ENCODE measurements at places on chromosomes 4 and X.

DNA sequence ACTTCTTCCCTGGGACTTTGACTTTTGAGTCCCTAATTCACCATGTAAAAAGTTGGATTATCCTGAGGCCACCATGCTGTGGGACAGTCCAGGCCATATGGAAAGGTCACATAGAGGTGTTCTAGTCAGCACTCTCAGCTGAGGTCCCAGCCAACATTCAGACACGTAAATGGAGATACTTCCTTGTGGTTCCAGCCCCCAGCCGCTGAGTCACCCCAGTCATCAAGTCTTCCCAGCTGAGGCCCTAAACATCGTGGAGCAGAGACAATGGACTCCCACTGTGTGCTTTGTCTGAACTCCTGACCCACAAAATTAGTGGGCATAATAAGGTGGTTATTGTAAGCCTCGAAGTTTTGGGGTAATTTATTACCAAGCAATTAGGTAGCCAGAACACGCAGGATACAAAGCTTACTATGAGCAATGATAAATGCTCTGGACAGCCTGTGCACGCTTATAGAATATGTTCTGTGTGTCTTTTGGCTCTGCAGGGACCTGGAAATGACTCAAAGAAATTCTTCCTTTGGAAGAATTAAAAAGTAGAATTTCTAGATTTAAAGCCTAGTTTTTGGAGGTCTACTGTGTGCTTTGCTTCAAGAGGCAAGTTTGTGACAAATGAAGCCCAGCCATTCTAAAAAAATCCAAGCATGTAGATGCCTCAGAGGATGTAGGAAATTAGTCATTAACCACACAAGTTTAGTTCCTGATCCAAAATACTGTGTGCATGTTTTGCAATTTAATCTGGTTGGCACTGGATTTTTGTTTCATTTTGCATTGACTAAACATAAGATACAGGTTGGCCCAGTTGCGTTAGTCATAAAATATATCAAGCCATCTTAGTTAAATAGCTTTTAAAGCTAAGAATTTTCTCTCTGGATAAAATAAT lies 33.2 kb upstream of the SLC9A7 start:
- peak; percentile 50 for DNase-seq

DNA sequence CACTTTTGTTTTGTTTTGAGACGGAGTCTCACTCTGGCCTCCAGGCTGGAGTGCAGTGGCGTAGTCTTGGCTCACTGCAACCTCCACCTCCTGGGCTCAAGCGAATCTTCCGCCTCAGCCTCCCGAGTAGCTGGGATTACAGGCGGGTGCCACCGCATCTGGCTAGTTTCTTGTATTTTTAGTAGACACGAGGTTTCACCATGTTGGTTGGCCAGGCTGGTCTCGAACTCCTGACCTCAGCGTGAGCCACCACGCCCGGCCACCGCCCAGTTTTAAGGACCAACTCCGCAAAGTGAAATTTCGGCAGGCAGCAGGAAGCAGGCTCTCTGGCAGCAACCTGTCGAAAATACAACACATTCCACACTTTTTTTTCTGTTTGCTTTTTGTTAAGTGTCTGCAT lies 13.4 kb downstream of the DHRSX start:
- no peak for DNase-seq

DNA sequence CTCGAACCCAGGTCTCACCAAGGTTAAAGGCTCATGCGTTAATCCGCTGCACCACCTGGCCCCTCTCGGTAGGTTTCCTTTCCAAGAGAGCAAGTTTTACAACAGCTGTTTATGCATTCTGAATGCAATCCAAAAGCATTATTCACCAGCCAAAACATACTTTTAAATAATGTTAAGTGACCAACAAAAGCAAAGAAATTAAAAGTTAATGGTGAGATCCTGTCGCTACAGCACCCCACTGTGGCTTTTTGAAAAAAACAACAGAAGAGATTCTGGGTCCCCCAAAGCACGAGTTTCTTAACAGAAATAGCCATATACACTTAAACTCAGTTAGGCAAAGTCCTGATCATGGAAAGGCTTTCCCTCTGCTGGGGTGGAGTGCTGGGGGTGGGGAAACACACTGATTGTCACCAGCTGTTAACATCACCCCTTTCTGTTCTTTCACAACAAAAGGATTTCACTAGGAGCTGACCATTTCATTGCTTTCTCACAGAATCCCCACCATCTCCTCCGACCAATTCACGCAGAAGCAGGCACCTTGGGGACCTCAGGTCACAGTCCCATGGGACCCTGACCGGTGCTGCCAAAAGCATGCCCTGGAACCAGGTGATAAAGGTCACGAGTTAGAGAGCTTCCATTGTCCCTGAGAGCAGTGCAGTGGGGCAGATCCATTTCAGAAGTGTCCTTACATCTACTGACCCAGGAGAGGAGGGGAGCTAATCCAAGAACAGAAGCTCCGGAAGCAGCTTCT lies 51.2 kb downstream of the ZNF827 start:
- no peak for DNase-seq

DNA sequence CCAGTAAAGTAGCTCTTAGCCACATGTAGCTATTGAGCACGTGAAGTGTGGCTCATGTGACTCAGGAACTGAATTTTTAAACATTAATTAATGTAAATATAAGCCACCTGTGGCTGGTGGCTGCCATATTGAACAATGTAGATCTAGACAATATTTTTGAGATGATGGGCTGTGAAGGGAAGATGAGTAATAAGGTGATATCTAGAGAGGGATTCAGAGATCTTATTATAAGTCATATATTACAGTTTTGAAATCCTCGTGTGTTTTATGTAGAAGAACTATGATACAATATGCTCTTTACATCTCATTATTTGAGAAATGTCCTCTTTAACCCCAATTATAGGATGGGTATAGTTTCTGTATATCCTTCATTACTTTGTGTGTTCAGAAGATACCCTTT lies 5.6 kb downstream of the GAR1 start:
- no peak for DNase-seq

- DNase-seq = no peak
Observed at GRCh38 chr4:31667686-31668085, 947.5 kb downstream of the PCDH7 start.

DNA sequence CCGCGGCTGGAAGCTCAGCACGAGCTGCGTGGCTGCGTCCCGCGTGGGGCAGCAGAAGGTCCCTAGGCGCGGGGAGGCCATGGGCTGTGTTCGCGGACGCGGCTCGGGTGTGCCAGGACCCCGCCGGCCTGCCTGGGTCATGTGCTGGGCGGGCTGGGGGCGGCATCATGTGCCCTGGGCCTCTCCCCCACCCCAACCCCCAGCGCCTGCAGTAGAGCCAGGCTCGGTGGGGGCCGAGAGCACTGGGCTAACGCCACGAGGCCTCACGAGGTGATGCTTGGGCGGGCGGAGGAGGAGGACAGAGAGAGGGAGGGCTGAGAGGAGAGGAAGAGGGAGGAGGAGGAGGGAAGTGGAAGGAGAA lies at the start of gene GPR143:
GPR143 (minus strand) TSS at position 111 of the 361 bp plus-strand sequence; CDS start at position 81, 30 bp downstream.
- no peak for DNase-seq

DNA sequence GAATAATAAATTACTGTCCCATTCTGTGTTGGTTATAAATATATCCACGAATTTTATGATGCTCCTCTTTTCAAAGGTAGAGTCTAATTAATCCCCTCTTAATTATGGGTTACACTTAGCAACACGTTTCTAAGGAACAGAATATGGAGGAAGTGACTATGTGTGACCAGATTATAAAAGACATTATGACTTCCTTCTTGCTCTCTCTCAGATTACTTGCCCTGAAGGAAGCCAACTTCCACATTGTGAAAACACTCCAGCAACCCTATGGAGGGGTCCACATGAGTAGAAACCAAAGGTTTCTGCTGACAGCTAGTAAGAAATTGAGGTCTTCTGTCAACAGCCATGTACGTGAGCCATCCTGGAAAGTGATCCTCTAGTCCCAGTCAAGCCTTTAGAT lies 59.3 kb downstream of the WDFY3 start:
- DNase-seq = no peak

- no peak for DNase-seq
Observed at GRCh38 chr4:107792711-107793110, 32.0 kb upstream of the SGMS2 start.

- DNase-seq = no peak
Observed at GRCh38 chrX:116462822-116463221, at the start of gene CT83. Gene CT83, minus strand, starts transcription at chrX:116462976. Its CDS starts 120 bp downstream, at chrX:116462856.

- DNase-seq = no peak
Observed at GRCh38 chrX:43357741-43358140, 298.4 kb upstream of the MAOA start.

- DNase-seq = no peak
Observed at GRCh38 chrX:98514032-98514431, 1630.3 kb downstream of the RPA4 start.

- DNase-seq = no peak
Observed at GRCh38 chr4:57077550-57078343, 32.4 kb downstream of the IGFBP7 start.

- DNase-seq = no peak
Observed at GRCh38 chr4:38078590-38079421, 118.6 kb downstream of the PTTG2 start.

DNA sequence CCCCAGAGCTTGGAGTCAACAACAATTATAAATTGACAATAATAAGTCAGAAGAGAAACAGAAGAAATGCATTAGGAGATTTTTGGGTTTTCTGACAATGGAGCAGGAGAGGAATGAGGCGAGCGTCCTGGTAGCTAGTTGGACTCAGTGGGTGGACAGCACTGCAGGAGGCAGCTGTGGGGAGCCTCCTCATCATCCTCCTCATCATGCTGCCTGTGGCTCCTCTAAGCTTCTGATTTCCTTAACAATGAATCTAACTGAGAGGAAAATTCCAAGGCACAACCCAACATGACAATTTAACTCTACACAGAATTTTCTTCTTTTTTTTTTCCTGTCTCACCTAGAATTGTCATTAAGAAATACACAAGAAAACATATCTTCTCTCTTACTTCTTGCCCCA lies 357.1 kb upstream of the NOCT start:
- DNase-seq = no peak

DNA sequence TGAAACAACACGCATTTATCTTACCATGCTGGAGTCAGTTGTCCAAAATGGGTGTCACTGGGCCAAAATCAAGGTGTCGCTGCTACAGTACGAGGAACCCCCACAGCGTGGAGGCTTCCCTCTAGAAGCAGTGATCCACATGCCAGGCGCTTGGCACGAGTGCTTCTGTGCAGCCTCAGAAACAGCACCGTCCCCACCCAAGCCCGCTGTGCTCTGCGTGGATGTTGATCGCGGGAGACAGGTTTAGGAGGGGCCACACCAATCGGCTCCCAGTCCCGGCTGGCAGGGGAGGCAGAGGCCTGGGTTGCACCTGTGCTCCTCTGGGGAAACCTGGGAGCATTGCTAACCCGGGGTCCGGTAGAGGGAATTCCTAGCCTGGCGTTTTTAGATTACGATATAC lies 165.5 kb upstream of the PSAPL1 start:
- no peak for DNase-seq

DNA sequence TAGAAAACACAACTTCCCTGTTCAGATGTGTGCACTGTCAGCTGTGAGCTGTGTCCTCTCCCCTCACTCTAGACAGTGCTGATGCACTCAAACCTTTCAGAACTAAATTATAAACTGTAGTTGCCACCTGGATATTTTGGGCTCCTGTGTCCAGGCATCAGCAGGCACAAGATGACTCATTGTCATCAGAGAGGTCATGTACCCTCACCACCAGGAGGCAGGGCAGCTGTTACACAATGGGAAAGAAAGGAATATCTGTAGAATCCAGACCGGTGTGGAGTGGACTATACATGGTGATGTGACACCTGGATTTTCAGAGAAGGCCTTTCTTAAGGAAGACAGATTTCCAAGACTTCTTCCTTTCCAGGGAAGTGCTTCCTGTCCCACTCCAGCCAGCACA lies 854.4 kb upstream of the AGA start:
- DNase-seq = no peak

- DNase-seq = no peak
Observed at GRCh38 chrX:22121161-22121560, 89.0 kb downstream of the PHEX start.

DNA sequence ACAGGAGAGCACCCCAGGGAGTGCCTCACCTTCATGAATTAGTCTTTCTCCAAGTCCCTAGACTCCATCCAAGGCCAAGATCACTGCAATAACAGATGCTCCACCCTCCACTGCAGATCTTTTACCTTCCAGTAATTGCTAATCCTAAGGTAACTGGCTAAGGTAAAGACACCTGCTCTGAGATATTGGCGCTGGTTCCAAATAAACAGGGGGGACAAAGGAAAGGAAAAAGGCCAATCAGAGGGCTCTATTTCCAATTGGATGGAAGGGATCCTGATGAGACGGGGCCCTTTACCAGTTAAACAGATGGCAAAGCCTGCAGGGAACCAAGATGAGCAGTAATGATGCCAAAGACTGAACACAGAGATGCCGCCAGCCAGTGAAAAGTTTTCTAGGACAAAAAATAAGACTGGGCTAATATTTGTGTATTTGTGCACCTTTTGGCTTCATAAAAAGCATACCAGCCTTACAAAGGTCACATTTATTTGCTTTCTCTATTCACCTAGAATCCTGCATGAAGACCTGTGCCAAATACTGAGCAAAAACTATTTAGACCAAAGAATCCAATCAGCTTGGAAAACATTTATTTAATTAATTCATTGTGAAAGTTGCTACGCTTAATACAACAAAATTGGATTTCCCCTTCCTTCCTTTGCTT lies 148.5 kb downstream of the PPP3CA start:
- no peak for DNase-seq

- DNase-seq = no peak
Observed at GRCh38 chr4:102786279-102786678, 25.5 kb upstream of the MANBA start.

DNA sequence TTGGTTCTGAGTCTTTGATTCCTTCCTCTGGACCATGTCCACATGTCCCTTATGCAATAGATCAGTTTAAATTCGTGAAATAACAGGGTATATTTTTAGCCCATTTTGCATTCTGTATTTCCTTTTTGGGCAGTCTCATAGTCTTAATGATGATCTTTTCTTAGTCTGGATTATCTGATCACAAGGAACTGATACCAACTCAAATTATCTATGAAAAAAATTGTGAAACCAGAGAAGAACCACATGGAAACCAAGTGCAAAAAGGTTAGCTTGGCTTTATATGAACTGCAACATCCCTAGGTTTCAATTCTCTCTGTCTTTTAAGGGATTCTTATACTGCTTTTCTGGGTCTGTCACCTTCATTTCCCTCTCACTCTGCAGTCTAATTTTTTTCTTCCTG lies 608.6 kb upstream of the AADAT start:
- no peak for DNase-seq

GRCh38 chr4:74364256-74364651 lies 691 bp upstream of the EREG start:
- no peak for DNase-seq

DNA sequence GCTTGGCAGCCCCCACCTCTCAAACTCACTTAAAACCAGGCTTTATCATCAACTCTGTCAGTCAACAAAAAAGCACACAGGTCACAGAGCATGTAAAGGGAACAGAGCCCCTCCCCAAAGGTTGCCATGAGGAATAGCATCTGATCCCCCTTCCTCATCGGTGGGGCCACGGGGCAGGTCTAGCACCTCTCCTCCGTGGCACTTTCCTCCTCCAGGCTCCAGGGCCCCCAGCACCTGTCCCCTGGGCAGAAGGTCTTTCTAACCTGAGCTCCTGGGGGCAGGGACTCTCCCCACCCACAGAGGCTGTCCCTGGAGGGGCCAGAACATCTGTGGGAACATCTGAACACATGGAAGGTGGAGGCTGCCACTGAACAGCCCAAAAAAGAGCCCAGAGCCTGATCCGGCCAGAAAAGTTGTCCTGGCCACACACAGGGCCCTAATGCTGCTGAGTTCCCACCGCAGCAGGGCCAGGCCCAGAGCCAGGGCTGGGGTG lies 65.7 kb downstream of the ZFYVE28 start:
- DNase-seq = no peak

- no peak for DNase-seq
Observed at GRCh38 chr4:54660591-54660990, 2.8 kb downstream of the KIT start.

- no peak for DNase-seq
Observed at GRCh38 chrX:99010957-99011356, 1399.1 kb downstream of the PCDH19 start.

Data from epithelial cell of proximal tubule (primary cell).